ENCODE measurements at places on chromosomes 13 and 19. TPM values are rescaled to one million over a fixed set of nuclear protein-coding genes. Genes with fewer than 3 reads are reported as not detected.

- peak; percentile 7 for DNase-seq
Measured at GRCh38 chr13:42720113-42720857, 61.1 kb upstream of the FAM216B start.

- peak; percentile 50 for DNase-seq
Measured at GRCh38 chr13:46100191-46100815, 4.5 kb downstream of the CPB2 start.

- DNase-seq, result no peak
Measured at GRCh38 chr13:26743971-26744370, 16.6 kb downstream of the GPR12 start.

DNA sequence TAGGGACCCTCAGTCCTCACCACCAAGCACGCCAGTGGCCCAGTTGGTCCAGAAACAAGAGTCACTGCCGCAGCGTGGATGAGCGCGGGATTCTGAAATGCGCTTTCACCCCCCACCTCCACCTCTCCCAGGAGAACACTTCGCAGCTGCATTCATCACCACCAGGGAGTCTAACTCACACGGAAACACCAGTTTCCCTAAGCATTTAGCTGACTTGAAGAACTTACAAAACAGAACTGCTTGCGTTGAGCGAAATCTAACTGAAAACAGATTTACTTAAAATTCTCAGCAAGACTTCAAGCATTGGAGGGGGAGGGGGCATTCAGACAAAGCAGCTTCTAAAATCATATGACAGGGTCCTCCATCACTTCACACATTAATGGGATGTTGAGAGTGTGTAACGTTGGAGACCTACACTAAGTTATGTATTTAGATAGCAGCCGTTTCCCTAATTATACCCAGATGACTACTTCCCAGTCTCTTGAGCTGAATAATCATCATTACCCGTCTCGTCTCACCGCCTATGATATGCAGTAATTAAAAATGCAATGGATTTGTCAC, 258.2 kb upstream of the IRS2 start:
- DNase-seq, result no peak

DNA sequence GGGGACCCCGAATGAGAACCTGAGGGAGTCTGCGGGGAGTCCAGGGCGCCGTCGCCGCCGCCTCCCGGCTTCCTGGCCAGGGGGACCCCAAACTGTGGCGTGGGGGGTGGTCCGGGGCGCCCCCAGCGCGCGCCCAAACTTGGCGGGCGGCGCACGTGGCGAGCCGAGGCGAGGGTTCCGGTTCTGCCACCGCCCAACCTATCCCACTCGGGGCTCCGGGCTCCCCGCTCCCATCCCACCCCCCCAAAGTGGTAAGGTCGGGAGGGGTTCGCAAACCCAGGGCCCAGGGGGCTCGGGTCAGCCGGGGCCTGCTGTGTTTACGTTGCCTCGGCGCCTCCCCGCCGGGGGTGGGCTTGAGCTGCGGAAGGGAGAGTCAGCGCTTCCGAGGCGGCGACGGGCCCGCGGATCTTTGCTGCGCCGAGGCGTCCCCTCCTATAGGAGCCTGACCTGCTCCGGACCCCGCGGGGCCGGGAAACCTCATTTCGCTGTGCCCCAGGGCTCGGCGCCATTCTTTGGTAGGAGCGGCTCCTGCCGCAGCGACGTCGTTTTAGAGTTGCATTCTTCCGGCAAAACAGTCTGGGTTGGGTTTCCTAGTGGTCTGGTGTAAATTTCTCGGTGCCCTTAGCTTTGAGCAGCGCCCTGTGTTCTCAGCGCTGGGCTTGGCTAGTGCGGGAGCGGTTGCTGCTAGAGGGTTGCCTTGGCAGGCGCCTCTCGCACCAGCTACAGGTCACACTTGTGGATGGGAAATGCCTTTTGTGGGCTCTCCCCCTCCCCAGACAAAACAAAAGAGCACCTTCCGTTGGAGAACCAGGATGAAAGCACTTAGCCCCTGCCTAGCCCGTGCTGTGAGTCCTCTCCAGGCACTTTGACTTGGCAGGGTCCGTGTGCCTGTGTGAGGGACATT, 1.2 kb downstream of the DAZAP1 start:
- peak; percentile 60 for DNase-seq

DNA sequence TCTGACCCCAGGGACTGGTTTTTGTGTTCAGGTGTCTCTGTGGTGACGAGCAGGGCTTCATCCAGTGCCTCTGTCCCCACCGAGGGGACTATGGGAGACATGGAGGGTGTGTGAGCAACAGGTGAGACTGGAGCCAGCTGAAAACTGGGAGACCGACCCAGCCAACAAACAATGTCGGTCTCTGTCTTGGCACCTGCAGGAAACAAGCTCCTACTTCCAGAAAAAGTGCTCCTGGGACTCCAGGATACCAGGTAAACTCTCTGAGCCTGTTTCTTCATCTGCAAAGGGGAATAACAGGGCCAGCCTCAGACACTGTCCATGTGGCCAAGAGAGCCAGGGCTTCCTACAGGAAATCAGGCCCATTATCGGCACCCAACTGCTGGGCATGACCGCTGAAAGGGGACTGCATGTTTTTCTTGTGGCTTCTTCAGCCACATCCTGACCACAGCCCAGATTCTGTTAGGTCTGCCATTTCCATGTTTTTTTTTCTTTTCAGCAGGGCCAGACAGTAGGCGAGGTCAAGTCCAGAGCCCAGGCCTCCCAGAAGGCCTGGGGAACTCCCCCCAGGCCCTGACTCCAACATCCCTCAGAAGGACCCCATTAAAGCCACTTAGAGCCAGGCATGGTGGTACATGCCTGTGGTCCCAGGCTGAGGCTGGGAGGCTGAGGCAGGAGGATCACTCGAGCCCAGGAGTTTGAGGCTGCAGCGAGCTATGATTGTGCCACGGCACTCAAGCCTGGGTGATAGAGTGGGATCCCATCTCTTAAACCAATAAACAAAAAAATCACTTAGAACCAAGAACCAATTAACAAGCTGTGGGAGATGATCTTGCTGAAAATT, 836 bp upstream of the BST2 start:
- DNase-seq, result no peak

GRCh38 chr19:56162258-56162657, 13.6 kb upstream of the GALP start:
- DNase-seq, result no peak

- no peak for DNase-seq
Measured at GRCh38 chr13:109900741-109901140, 114.4 kb upstream of the IRS2 start.

DNA sequence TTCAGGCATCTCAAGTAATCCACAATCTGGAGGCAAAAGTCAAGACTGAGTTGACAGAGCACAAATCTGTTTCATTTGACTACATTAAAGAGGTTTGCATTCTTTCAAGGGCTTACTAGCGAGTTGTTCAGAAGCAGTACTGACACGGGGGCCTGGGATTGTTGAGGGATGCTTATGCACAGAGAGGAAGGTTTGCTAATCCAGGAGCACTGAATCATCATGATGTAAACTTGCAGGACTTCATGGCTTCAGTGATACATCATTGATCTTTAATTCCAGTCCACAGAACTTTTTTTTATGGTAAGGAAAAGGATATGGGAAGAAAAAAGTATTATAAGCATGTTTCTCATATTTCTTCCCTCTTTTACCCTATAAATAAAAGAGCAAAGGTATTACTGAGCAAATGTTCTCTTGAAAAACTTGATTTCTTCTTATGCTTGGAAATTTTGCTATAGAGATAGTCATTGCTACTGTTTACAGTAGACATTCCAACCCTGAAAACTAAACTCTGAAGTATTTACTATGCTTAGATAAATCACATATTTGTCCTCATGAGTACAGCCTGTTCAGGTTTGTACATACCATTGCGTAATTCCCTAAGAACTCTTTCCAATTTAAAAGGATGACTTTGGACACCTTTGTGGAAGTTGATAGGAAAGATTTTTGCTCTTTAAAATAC, 65.8 kb upstream of the KPNA3 start:
- DNase-seq, result peak; percentile 81

GRCh38 chr13:52130641-52131040, 1.8 kb upstream of the NEK5 start:
- no peak for DNase-seq

DNA sequence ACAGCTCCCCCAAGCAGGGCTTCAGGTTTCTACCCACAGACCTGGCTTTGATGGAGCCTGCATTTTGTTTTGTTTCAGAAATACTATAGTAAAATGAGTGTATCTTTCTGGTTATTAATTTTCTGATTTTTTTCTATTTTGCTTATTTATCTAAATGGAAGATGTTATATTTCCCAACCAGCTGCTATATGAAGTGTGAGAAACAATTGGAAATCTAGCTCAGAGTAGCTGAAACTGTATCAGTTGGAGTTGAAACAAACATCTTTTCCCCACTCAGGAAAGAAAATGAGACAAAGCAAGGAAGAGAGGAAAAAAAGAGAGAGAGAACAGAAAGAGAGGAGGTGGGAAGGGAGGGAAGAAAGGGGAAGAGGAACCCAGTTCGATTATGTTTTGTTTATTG, 358.5 kb upstream of the ZNF507 start:
- no peak for DNase-seq

DNA sequence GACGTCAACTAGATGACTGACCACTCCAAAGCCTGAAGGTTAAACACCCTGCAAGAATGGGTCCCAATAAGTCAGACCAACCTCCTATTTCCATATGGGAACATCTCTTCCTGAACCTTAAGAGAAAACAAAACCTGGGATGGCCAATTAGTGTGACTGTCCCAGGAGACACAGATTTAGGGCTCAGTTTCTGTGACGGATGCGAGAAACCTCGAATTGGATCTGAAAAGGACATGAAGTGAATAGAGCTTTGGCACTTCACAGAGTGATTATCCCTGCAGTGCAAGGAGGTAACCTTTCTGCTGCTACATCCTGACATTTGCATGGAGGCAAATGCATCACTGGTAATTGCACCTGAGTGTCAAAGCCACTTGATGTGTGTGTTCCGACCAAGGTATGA, 442.2 kb upstream of the KLF12 start:
- no peak for DNase-seq

DNA sequence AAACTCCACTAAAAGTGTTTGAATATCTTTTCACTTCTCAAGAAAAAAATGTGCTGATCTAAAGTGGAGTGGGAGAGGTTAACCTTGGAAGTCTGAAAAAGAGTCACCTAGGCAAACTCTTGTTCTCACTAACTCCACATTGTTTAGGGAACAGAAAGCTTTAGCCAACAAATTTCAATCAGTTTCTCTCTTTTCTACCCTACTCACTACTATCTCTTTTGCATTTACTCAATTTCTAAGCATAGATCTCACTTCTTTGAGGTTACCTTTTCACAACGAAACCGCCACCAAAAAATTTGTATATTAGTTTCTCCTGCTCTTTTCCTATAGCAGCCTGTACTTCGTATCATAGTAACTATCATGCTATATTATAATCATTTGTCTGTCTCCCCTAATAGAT, 6.3 kb downstream of the NHLRC3 start:
- no peak for DNase-seq

GRCh38 chr13:45370922-45371406, 30.0 kb upstream of the TPT1 start:
- peak; percentile 86 for DNase-seq

GRCh38 chr13:60509601-60510386, 112.8 kb downstream of the TDRD3 start:
- DNase-seq, result peak; percentile 52

DNA sequence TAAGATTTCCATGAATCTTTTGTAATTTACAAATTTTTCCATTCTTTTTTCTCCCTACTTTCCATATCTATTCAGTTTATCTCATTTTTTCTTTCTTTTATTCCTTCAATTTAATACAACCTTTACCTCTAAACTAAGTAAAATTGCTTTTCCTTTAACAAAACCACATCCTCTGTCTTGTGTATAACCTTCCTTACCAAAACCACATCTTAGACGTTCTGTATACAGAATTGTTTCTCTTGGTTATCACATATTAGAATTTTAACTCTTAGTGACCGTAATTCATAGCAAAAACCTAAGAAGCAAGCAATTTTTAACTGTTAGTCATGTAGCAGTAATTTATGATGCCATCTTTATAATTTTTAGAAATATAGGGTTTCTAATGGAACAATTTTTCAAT, 15.0 kb downstream of the PPP5C start:
- no peak for DNase-seq

GRCh38 chr13:113990321-113990837, 16.5 kb upstream of the C13orf46 start:
- no peak for DNase-seq

DNA sequence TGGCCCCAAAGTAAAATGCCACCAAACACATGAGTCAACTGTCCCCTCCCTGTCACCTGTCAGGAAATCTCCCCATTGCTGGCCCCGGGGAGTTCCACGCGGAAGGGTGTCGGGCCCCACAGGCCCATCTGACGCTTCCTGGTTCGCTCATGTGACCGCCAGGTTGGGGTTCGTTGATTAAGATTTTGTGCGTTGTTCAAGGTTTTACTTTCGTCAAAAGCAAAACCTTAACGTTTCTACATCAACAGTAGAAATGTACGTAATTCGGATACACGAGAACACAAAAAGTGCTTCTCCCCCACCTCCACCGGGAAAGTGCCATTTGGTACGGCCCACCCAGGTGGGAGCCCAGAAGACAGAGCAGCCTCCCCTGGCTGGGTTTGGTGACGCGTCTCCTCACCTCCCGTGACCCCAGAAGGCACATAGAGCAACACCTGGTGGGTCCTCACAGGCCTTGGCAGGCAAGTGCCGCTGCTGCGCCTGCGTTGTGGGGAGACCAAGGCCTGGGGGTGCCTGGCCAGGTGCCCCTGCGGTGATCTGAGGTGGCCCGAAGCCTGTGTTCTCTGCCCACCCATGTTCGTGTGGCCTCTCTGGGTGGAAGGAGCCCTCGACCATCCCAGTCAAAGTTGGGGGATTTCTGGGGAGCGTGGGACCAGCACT, 161.6 kb downstream of the KDM4B start:
- no peak for DNase-seq

The FFAR1 gene
- total RNA-seq, result not detected

The IGLON5 gene
- not detected for total RNA-seq

The HS6ST3 gene
- not detected for total RNA-seq

The R3HDM4 gene
- 28.8 TPM for total RNA-seq

The URAD gene
- total RNA-seq, result not detected

The NMRK2 gene
- not detected for total RNA-seq

The PLVAP gene
- 5.2 TPM for total RNA-seq

The CRB3 gene
- total RNA-seq, result not detected

The PINLYP gene
- 4.6 TPM for total RNA-seq
